ENCODE measurements at places on chromosomes 12 and 14.

GRCh38 chr14:72701237-72701565, 192.7 kb downstream of the DPF3 start:
- DNase-seq: no peak

DNA sequence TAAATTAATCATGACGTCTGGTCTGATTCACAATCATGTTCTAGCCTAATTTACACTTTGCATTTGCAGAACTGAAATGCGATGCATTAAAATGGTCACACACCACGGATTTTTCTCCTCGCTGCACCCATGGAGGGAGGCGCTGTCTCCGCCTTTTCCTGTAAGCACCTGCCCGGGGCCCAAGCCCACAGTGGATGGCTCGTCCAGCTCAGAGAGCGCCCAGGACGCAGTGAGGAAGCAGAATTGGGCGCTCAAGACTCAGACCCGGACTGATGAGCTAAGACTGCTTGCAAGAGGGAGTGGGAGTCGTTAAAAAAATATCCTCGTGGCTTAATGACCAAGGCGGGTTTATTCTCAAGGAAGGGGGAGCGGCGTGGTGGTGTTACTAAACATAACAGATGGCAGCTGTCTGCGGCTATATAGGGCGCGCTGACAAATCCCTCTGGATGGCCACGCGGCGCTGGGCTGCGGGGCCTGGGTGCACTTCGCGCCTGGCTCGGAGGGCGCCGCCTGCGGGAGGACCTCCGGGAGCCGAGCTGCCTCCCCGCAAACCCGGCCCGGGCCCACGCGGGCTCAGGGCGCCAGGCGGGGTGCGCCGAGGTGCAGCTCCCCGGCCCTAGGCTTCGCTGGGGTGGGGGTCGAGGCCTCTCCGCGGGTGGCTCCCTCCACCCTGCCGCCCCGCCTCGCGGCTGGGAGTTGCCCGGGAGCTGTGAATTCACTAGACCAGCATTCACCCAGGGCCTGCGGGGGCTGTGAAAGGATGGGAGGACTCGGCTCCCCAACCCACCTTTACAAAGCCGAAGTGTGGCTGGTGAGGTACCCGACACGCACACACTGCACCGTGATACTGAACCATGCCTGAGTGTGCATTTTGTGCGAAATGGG, 78.7 kb downstream of the PPM1A start:
- DNase-seq: no peak

DNA sequence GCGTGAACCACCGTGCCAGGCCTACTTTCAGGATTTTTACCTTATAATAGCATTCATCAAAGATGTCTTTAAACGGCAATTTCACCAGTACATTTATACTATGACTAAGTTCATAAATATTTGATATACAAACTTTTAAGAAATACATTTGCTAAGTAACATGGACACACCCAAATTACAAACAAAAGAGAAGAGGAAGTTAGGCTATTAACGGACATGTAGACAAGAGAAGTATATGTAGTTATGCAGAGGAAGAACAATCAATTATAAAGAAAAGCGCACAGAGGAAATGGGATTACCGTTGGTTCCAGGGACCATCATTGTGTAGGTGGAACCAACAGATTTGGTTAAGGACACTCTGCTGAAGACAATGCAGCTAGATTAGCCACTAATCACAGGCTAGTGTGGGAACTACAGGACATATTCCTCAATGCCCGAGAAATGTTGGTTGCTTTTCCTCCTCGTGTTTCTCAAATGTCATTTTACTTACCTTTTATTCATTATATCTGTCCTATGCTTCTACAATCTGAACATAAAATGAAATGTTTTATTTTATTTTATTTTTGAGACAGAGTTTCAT, 24.0 kb upstream of the PKP2 start:
- no peak for DNase-seq

- DNase-seq: no peak
These were observed 196.5 kb upstream of the PZP start for GRCh38 chr12:9404469-9405260.

DNA sequence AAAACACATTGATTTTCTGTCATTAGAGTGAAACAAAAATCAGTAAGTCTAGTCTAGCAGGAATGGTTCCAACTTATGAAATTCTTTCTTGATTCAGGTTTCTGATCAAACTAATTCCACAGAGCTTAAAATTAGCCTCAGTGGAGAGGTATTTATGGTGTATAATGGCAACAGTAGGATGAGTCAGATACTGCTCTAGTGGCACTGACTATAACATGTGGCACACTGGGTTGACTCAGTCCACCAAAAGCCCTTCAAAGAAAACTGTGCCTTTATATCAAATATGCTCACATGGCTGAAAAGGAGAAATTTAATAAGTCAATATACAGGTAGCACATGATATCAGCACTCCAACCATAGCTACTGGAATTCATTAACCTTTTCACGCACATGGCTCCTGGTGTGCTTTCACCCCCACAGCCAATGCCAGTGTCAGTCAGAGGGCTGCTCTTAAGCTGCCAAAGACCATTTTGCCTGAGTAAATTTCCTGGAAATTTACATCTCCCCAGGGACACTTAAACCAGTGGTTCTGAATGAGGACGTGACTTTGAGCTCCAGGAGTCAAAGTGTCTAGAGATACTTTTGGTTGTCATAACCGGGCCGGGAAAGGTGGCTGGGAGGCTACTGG, 21.7 kb upstream of the CATSPERB start:
- DNase-seq: no peak

DNA sequence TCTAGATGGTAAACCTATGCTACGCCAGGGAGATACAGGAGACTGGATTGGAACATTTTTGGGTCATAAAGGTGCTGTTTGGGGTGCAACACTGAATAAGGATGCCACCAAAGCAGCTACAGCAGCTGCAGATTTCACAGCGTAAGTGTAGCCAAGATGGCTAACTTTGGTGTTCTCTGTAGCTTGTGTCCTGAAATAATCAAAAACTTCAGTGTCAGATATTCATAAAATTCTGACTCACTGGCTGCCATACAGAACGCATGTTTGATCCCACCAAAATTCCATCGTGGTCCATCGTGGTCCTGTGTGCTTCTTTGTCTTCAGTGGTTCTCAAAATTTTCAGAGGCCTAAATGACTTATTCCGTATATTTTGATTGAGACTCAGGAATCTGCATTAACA, 1.3 kb downstream of the STRAP start:
- DNase-seq: no peak

GRCh38 chr14:73503648-73504047, 12.9 kb downstream of the RIOX1 start:
- no peak for DNase-seq

GRCh38 chr12:53961025-53961761, 6.5 kb downstream of the HOXC12 start:
- DNase-seq: no peak

DNA sequence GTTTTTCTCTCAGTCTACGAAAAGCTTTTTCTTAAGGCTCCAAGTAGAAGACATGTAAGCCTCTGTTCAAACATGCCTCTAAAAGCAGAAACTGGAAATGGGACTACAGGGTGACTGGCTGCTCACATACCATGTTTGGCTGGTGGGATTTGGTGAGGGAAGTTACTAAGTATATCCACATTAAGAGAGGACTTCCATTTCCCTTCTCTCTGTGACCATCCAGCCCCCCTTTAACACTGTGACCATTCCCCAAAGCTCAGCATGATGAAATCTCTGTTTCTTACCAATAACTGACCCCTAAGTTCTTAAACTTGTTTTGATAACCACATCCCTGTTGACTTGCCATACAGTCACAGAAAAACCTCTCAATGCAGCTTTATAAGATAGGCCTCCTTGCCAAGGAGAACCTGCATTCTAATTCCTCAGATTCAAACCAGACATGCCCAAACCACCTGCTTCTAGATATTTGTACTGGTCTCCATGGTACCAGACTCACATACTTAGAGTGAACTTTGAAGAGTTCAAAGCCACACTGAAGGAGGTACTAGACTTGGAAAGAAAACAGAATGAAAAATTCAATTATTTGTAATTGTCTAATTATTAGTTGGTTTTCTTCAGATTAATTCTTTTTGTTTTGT, 102.2 kb downstream of the VEZT start:
- DNase-seq: no peak

DNA sequence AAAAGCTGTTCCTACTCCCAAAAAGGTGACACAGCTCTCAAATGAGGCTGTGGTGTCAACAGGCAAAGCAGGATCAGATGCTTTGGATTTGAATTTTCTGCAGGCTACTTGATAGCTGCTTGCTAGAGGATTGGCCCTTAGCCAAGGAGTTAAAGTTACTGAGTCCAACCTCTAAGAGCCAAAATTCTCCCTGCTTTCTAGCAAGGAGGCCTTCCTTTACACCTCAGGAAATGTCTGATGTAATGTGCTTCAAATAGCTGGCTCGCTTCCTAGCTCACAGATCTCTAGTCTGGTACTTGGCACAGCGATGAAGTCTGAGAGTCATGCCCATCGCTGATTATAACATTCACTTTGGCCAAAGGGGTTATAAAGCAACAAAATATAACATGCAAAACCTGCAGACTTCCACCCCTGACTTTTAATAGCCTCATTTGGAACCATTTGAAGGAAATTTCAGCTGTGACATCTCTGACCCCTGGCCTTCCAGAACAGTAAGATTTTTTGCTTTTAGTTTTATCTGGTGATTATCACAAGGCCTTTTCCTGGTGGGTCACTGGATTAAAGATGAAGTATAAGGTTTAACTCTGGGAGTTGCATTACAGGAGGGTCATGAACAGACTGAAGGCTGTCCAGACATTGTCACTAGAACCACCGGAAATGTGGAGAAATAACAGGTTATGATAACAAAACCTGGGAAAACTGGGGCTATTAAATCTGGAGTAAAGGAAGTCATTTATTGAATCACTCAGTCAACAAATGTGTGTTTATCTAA, 189.7 kb downstream of the EPS8 start:
- DNase-seq: no peak

GRCh38 chr12:132447327-132447720, 42.6 kb upstream of the FBRSL1 start:
- no peak for DNase-seq

DNA sequence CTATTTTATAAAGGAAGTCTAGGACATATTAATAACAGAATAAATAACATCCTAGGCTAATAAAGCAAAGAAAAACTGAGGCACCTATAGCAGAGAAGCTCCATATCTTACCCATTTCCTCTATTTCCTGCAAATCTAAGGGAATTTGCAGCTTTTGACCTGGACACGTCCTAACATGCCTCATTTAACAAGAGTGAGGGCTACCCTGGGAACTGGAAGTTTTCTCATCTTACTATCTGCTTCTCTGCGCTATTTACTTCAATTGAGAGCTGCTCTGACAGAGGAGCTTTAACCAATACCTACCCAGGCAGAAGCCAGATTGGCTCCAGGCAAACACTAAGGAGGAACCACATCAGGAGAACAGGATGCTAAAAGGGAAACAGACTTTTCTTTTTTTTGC, 5.7 kb downstream of the YBX3 start:
- no peak for DNase-seq

Data from GOT3 (cell line).